ENCODE measurements at places on chromosomes 2 and 18.

DNA sequence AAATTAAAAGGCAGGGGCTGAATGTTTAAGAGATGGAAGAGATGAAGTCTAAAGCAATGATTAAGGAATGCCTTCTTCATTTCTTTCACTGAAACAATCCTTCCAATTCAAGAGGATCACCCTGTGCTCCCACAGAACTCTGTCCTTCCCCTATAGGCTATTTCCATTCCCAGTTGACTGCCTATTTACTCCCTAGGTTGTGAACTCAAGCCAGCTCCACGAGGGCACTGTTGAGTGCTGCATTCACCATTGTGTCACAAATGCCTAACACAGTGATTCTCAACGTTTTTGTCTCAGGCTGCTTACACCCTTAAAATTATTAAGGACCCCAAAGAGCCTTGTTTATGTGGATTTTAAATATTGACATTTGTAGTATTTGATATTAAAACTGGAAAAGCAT lies 112.4 kb downstream of the AOX1 start:
- DNase-seq = no peak

- no peak for DNase-seq
Observed at GRCh38 chr2:9675415-9676351, 44.9 kb upstream of the YWHAQ start.

GRCh38 chr2:206890179-206890578 lies 49.1 kb upstream of the CPO start:
- no peak for DNase-seq

DNA sequence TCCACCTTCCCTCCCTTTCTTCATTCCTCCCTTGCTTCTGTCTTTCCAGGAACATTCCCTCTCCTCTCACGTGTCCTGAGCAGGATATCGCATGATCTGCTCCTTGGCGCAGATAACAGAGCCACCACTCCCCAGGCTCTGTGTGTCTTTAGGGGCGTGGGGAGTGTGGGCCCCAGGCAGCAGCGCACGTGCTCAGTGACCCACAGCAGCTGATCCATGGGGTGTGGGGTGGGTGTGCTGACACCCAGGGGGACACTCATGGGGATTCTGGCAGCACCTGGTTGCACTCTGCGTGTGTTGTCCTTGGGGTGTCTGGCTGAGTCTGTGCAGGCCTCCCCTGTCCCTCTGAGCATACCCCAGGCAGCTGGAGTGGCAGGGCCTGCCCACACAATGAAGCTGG lies 9.9 kb upstream of the FOSL2 start:
- DNase-seq = no peak

DNA sequence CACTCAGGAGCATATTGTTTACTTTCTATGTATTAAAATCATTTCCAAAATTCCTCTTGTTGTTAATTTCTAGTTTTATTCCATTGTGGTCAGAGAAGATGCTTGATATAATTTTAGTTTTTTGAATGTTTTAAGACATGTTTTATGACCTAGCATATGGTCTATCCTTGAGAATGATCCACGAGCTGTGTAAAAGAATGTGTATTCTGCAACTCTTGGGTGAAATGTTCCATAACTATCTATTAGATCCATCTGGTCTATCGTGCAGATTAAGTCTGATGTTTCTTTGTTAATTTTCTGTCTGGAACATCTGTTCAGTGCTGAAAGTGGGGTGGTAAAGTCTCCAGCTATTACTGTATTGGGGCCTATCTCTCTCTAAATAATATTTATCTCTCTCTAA lies 83.3 kb upstream of the EPAS1 start:
- no peak for DNase-seq

GRCh38 chr2:95009412-95009811 lies 16.1 kb upstream of the MAL start:
- no peak for DNase-seq

- DNase-seq = no peak
Observed at GRCh38 chr2:71865391-71865965, 282.2 kb downstream of the CYP26B1 start.

DNA sequence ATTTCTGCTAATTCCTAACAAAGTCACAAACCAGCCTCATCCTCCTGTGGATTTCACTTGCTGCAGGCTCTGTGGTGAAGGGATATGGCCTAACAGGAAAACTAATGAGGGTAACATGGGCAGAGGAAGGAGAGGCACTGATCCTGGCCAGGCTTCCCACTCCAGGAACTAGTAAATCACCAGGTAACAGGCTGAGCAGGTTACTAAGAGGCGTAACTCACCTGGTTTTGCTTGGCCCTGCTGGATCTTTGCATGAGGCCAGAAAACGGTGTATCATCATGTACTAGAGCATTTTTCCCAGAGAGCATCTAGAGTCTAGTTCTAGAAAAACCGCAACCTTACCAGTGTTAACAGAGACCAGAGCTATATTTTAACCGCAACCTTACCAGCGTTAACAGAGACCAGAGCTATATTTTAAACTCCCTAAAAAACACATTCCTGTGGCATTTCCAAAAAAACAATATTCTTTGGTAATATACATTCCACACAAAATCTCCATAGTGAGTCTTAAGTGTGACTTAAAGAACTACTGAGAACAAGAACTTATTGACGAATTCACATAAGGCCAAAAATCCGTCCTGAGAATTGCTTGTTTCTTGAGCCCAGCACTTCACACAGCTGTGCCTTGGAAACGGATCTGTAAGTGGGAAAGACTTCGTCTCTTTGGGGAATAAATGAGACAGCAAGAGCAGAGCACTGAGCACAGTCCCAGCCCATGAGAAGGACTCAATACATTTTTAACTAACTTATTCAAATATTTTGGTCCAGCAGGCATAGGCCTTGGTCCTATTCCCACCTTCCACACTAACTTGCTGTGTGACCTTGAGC lies 43.4 kb downstream of the DPP4 start:
- no peak for DNase-seq

DNA sequence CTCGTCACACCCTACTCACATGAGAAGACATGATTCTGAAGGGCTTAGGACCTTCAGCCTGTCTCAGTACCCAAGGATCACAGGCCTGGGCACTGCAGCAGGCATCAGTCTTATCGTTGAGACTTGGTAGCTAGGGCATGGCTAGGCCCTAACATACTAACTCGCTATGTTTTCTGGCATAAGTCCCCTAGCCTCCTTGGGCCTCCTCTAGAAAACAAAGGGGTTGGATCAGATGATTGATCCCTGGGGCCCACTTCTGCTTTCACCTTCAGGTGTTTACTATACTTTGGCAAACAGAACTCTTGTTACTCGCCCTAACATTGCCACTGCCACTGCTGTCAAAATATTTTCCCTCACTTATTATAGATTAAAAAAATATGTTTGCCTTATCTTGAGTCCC lies 44.2 kb downstream of the VSNL1 start:
- no peak for DNase-seq
